ENCODE measurements at places on chromosomes 7 and 10.

DNA sequence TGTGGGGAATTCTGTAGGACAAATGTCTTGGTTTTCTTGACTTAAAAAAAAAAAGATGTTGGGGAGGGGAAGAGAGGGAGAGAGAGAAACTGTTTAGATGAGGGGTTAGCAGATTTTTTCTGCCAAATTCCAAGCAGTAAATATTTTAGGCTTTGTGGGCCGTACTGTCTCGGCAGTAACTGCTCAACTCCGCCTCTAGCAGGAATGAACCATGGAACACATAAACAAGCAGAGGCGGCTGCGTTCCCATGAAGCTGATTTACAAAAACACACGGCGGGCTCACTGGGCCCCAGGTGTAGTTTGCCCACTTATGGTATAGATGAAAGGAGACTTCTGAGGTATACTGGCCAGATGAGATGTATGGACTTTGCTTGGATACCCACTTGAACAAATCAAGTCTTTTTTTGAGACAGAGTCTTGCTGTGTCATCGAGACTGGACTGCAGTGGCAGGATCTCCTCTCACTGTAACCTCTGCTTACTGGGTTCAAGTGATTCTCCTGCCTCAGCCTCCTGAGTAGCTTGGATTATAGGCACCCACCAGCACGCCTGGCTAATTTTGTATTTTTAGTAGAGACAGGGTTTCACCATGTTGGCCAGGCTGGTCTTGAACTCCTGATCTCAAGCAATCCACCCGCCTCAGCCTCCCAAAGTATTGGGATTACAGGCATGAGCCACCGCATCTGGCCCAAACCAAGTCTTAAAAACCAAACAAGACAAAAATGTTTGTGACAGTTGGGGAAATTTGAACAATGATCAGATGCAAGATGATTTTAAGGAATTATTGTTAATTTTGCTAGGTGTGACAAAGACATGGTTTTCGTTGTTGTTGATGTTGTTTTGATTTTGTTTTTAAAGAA lies 9.7 kb upstream of the ADAMTS14 start:
- H3K27ac ChIP-seq, result no peak overlapping the region
- DNase-seq, result no peak
- H3K36me3 ChIP-seq, result no peaks in the 10 kb centered on the region

DNA sequence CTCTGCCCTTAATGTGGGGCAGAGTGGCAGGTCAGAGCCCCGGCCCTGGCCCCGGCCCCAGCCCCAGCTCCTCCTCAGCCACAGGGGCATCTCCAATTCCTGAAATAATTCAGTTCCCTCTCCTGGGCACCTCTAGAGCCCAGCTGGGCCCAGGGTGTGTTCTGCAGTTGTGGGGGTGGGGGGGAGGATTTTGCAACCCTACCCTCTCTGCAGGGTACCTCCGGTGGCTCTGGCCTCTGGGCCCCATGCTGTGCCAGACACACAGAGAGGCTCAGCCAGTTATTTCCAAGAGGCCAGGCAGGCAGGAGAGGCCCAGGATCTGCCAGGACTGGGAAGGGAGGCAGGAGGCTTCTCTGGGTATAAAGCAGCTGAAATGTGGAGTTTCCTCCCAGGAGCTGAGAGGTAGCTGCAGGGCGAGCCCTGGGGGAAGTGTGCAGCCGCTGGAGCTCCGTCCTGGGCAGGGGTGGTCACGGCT lies 47.9 kb downstream of the PWWP2B start:
- no peak overlapping the region for H3K27ac ChIP-seq
- H3K4me1 ChIP-seq, result peaks cover 13% of the 10 kb centered on the region
- H3K4me3 ChIP-seq, result no peak overlapping the region
- H3K36me3 ChIP-seq, result no peaks in the 10 kb centered on the region
- DNase-seq, result no peak

GRCh38 chr10:78762086-78762630 lies 306.6 kb upstream of the ZMIZ1 start:
- no peak for DNase-seq
- no peak overlapping the region for H3K4me3 ChIP-seq
- H3K4me1 ChIP-seq, result no peaks in the 10 kb centered on the region
- no peaks in the 10 kb centered on the region for H3K27me3 ChIP-seq

DNA sequence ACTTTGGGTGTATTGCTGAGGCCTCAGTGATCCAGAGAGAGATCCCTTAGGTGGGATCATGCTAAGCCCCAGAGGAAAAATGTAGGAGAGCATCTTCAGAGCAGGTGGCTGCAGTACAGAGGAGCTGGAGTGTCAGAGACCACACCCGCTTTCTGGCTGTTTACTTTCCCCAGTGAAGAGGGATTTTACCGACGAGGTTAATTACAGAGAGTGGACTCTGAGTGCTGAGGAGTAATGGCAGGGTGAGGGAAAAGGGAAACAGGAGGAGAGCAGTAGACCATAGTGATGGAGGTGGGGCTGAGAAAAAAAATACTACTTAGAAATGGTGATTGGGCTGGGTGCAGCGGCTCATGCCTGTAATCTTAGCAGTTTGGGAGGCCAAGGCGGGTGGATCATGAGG lies 43.3 kb upstream of the HBP1 start:
- H3K4me3 ChIP-seq, result no peak overlapping the region
- no peaks in the 10 kb centered on the region for H3K27me3 ChIP-seq
- no peaks in the 10 kb centered on the region for H3K36me3 ChIP-seq
- H3K27ac ChIP-seq, result no peak overlapping the region
- DNase-seq, result no peak

DNA sequence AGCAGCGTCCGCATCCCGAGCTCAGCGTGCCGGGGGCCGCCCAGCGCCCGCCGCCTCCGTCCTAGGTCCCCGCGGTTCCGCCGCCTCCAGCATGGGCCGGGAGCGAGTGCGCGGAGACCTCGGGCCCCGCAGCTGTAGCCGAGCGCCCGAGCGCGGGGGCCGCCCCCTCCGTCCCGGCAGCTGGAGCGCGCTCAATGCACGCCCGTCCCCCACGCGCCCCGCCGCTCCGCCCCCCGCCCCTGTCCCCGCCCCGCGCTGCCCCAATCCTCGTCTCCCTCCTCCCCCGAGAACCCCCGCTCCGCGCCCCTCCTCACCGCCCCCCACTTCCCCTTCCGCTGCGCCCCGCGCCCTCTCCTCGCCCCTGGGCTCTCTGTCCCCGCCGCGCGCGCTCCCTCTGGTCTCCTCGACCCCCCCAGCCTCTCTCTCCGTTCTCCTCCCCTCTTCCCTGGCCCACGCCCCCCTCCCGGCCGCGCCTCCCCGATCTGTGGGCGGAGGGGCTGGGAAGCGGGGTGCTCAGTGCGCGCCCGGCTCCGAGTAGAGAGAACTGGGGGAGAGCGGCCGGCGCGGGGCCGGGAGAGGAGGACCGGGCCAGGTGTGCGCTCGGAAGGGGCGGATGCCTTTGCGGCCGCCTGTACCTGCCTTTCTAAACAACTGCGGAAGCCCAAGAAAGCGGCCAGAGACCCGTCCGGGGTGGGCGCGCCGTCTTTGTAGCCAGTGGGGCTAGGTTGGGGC lies at the start of gene VIPR2:
Gene VIPR2, minus strand, starts transcription at position 110 of the 732 bp plus-strand sequence. Its CDS starts 96 bp downstream, at position 14.
- no peak within 1 kb of the TSS for H3K4me3 ChIP-seq
- H3K36me3 ChIP-seq, result no peaks in the 10 kb centered on the region
- no peaks in the 10 kb centered on the region for H3K27me3 ChIP-seq
- no peak within 1 kb of the TSS for H3K27ac ChIP-seq

All from MM.1S (cell line).